ENCODE measurements at places on chromosomes 7 and 10.

DNA sequence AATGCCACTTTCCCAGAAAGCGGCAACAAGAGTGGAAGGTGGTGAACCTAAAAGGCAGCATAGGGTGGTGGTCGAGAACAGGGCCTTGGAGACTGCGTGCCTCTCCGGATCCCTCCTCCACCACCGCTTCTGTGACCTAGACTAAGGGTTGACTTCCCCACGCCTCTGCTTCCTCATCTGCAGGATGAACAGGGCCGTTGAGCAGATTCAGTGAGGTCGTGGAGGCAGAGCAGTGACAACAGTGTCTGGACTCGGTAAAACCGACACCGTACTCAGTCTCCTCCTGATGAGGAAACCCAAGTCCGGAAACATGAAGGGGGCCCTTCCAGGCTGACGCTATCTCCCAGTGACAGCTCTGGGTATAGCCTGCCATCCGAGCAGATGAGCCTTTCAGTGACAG lies 162.6 kb downstream of the CELF2 start:
- peak; percentile 53 for DNase-seq

GRCh38 chr10:26544932-26545331 lies 106.8 kb downstream of the APBB1IP start:
- no peak for DNase-seq

DNA sequence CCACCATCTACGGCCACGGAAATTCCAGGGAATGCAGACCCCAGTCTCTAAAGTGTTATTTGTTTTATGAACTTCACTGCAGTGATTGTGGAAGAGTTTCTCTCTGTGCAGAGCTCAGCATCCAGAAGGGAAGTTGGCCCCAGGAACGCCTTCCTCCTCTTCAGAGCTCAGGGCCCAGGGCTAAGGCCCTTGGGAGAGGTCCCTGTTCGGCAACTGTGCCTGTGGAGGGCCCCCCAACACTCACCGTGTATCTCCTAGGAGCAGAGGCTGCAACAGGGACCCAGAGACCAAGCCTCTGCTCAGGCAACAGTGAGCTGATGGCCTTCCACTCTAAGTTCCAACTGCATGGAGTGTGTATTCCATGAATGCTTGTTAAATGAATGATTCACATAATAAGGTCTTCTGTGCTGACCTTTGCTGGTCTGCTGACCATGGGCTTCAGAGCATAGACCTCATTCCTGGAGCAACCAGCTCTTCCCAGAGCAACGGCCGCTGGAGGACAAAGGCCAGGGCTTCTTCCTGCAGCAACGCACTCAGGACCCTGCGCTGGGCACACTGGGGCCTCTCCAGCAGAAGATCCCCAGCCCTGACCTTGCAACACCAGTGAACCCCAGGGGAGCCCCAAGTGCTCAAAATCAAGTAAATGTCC lies 7.7 kb downstream of the DIP2C start:
- no peak for DNase-seq

DNA sequence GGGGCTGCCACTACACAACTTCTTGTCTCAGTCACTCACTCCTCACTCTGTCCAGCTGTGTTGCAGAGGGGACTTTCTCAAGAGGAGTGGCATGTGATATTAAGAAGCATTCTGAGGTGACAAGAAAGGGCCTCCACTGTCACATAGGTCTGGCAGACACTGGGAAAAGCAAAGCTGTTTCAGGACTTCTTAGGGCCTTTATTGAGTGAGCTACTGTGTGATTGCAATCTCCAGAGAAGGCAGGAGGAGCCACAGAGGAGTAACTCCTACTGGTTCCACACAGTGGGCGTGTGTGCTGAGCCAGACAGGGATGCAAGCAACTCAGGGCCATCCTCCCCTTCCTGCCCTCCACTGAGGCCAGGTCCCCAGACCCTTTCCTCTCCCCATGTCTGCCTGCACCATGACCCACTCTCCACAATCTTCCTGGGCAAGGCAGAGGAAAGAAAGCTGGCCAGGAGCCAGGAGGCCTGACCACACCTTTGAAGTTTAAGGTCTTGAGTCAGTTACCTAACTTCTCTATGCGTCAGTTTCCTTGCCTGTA lies 262.0 kb upstream of the ZMIZ1 start:
- DNase-seq, result no peak

- no peak for DNase-seq
Observed at GRCh38 chr10:58704226-58704625, 191.6 kb downstream of the BICC1 start.

DNA sequence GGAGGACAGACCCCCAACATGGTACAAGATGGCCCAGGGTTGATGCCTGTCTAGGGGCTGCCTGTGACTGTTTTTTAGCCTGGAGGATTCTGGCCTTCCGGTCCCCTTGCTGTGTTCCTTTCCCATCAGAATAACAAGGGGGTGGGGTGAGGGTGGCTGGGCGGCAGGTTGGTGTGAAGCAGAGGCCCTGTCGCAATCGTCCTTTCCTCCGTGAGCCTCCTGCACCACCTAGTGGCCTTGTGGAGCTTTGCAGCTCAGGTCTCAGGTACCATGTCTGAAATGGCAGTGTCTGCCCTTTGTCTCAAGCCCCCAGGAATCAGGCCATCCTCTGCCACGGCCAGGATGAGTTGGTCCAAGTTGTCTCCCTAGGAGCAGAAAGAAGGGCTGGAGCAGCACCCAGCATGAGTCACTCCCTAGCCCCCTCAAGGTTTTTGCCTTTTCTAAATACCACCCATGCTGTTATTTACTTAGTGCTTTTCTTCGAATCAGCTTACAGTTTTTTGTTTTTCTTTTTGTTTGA lies 24.2 kb downstream of the TACR2 start:
- DNase-seq, result peak; percentile 66

- DNase-seq, result no peak
Observed at GRCh38 chr10:103441206-103441605, 11.0 kb downstream of the CALHM2 start.

DNA sequence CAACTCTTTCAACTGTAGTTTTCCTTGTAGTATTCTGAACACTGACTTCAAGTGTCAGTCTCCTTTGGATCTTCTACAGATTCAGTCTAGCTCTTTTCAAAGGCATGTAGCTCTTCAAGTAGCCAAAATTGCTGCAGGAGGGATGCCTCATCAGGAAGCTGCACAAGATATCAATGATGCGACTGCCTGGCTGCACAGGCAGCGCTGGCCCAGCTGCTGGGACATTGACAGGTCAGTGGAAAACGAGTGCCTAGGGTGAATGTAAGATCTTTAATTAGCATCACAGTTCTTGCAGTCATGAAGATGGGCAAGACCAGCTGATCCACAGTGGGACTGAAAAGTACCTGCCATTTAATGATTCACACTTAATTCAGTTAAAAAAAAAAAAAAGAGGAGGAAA lies 167.6 kb downstream of the ANK3 start:
- DNase-seq, result no peak
